ENCODE measurements at places on chromosomes 2 and 18.

- no peak for DNase-seq
Measured at GRCh38 chr2:45891719-45892424, 240.4 kb downstream of the PRKCE start.

DNA sequence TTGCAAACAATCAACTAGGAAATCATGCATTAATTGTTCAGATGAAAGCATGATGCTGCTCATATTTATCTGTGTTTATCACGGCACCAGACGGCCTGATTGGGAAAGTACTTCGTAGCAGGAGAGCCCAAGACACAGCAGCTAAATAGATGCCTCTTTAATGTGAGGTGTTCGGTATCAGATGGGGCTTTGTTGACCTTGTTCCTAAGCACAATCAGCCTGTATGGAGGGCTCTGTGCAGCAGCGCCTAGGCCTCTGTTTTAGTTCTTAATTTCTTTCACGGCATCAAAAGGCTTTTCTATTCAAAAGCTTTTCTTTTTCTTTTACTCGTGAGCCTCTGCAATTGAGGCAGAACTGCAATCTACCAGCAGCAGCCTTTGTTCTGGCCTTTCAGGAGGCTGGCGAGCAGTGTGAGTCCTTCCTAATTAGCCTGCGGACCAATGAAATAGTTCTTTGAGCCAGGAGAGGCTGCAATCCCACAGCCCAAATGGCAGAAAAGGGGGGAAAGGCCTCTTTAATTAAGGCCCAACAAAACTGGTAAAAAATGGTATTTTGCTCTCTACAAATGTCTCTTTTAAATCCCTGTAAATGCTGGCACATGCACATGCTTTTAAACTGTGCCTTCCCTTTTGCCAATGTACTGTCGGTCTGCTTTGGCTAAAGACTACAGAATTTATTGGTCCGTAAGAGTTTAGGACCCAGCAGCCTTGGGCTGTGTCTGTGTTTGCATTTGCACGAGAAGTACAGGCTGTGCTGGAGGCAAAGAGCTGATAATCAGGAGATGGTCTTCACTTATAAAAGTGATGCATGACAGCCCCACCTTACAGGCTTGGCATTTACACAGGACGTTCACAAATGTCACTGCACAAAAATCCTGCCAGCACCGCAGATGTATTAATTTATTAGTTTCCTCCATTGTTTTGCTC is 159.6 kb downstream of the RND3 start:
- DNase-seq = no peak

DNA sequence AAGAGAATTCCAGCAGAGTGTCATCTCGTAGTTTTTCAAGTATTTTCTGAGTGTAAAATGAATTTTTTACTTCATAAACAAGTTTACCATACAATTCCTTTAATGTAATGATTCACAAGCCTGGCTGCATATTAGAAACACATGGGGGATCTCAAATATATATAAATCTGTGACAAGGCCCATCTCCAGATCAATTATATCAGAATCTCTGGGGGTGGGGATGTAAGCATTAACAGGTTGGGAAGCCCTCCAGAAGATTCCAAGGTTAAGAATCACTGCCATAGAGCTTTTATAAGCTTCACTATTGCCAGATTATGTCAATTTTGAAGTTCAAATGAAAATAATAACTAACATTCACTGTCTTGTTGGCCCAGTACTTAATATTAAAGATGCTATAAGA is 111.2 kb downstream of the BAZ2B start:
- DNase-seq = no peak

GRCh38 chr2:172725746-172726145 is 9.9 kb upstream of the RAPGEF4 start:
- DNase-seq = no peak

DNA sequence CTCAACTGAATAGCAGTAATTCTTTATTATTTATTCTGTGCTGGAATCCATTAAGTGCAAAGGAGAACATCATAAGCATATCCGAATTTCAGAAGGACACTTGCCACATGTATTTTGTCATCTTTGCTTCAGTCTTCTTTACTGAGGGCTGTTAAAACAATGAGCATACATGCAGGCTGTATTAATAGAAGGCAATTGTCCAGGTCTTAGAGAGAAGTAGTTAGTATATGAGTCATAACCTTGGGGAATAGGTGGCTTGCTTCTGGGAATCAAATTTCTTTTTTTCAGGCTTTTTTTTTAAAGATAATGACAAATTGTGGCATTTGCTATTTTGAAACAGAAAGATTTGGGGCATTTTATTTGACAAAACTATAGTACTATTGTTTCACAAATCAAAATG is 773.5 kb downstream of the CNTNAP5 start:
- DNase-seq = no peak

DNA sequence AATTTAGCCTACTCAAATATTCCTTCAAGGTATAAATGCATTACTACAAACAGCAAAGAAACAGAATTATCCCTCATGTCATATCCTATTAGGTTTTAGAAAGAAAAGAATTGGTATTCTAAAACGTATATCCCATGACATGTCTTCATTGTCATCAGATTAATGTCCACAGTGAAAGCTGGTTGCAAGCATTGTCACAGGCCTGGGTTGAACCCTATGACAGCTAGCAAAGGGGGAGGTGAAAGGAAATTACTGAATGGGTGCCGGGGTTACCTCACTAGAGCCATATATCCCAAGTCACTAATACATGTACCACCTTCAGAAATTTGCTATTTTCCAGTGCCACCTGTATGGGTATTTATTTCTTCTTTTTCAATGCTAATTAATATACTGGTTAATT is 1630.5 kb upstream of the NXPH2 start:
- no peak for DNase-seq

- DNase-seq = no peak
Measured at GRCh38 chr2:83991992-83992391, 467.1 kb downstream of the SUCLG1 start.

DNA sequence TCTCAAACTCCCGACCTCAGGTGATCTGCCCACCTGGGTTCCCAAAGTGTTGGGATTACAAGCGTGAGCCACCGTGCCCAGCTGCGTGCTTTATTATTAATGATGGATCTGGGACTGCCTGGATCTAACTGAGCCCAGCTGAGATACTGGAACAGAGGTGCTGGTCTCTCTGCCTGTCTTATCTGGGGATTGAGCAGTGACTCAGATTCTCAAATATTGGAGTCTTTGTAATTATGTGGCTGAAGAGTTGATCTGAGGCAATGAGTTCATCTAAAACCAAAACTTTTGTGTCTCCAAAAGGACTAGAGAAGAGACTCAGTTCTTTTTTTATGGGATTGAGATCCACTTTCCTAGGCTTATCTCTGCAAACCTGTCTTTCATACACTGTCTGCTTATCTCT is 16.3 kb downstream of the PLEKHB2 start:
- no peak for DNase-seq

GRCh38 chr2:63827749-63828148 is 13.9 kb upstream of the UGP2 start:
- DNase-seq = no peak

DNA sequence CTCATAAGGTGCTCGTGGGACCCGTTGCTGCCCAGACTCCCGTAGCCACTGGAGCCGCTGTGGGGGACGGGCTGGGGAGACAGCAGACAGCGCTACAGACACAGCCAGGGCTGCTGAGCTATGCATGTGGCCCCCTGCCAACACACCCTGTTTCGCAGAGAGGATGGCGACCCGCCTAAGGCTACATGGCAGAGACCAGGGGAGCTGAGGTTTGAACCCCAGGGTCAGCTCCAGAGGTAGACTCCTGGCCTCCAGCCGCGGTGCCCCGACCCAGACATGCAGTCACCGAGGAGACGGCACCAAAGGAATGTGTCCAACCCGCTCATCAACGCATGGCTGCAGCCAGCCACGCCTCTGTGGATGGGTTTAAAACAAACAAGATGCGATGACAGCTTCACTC is 21.0 kb upstream of the HES6 start:
- no peak for DNase-seq

DNA sequence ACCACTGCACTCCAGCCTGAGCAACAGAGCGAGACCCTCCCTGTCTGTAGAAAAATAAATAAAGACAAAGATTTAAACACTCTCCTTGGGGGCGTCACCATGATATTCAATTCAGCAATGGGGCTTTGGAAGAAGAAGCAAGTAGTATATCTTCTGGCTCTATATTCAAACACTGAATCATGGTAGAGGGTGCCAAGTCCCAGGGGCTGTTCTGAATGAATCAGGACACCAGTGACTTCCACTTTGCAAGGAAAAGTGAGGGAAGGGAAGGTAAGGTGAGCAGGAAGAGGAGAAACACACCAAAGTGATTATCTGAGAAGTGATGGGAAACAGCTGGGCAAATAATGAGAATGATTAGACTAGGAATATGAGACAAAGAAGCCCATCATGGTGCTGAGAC is 80.5 kb downstream of the AAK1 start:
- no peak for DNase-seq

DNA sequence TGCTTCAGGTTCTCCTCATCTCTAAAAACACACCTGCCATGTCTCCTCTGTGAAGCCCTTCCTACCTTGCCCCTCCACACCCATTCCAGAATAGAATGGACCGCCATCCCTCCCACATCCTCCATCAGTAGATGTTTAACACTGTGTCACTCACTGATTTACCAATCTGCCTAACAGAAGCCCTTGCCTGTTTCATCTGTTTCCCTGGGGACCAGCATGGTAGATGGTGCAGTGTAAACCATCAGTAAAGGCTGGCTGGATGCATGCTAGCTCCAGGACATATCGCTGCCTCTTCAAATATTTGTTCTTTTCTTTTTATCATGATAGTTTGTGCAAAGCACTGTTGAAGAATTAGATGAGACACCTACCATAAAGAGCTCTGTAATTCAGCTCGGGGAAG is 271.4 kb downstream of the PIEZO2 start:
- DNase-seq = no peak

DNA sequence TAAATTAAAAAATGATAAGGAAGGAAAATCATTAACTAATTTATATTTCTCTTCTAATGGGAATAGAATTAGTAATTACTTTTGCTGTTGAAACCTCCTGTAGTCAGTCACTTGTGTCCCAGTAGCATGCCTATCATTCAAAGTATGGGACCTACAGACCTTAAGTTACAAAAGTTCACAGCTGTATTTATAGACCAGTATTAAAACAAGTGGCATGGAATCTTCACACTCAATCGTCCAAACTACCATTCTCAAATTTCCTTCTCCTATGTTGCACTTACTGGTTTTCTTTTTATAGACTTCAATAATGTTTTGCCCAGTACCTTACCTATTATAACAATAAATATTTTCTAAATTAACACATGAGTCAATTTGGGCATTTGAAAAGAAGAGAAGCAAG is 639.9 kb downstream of the ERBB4 start:
- DNase-seq = no peak

GRCh38 chr2:153105829-153106578 is 372.6 kb downstream of the RPRM start:
- DNase-seq = no peak

DNA sequence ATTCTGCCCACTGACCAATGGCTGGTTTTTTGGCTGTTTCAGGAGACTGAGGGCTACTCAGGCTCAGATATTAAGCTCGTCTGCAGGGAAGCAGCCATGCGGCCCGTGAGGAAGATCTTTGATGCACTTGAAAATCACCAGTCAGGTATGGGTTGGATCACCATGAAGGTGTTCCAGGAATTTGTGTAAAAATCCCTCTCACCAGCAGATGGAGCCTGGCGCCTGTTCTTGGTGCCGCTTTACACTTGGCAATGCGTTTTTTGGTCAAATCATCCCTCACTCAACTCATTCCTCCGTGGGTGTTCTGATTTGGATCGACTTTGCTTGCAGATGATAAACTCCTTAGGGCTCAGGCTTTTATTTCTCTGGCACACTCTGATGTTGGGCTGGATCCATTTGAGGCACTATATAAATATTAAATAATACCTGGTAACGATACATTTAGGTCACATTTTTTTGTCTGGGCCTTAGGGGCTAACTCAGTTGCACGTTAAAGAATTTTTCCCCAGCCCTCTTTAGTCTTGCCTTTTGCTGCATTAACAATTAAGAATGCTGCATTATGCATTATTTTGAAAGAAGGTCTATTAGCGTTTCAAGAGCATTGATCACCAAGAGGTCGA is 50.0 kb downstream of the HDHD2 start:
- peak; percentile 49 for DNase-seq

- no peak for DNase-seq
Measured at GRCh38 chr18:55744206-55744605, 156.2 kb upstream of the TCF4 start.

DNA sequence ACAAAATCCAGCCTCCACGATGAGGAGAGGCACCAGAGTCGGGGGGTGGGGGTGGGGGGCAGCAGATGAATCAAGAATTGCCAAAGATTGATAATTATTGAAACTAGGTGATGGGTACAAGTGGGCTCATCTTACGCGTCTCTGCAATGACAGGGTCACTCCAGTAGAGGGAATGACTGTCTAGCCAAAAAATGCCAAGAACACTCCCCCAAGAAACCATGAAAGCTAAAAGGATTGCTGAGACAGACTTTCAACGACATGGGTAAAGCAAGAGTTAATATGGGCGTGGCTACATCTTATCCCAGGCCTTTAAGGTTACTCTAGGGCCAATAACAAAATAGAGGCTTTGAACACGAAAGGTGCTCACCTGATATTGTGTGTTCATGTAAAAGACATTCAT is 86.5 kb downstream of the STK39 start:
- DNase-seq = no peak

GRCh38 chr2:112893752-112894151 is 17.2 kb upstream of the IL37 start:
- no peak for DNase-seq

GRCh38 chr18:31738460-31739407 is 21.9 kb downstream of the SLC25A52 start:
- no peak for DNase-seq

GRCh38 chr2:69683170-69683971 is 39.8 kb upstream of the AAK1 start:
- DNase-seq = no peak

GRCh38 chr2:230864122-230864604 is 579 bp upstream of the ITM2C start:
- DNase-seq = no peak

DNA sequence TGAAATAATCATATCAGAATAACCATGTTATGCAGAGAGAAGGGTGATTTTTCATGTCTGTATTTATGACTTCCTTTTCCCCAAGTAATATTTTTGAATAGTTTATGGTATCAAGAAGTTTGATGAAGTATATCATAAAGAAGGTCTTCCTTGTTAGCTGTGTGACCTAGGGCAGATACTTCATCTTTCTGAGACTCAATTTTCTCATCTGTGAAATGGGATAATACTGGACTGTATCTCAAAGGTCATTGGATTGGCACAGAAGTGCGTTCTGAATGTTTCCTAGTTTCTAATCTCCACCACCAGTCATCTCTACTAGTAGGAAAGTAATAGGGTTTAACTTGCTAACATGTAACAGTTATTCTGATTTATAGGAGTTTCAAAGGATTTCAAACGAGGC is 52.6 kb downstream of the DGKD start:
- DNase-seq = no peak

DNA sequence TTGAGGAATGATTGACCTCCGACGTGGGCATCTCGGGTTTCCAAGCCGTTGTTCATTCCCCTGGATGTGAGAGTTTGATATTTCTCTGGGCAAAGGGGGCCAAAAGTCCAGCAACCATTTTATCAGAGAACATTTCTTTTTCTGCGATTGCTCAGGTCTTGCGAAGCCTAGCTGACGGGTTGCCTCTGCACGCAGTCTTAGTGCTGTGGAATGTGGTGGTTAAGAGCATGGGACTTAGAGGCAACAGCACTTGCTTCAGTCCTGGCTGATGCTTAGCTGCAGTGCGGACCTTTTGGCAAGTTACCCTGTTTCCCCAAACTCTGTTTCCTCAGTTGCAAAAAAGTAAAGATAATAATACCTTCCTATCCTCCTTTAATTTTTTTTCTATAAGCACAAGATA is 45.0 kb downstream of the FAP start:
- DNase-seq = no peak
